Natural killer cell (primary cell): ENCODE measurements at places on chromosomes 13 and 19.

DNA sequence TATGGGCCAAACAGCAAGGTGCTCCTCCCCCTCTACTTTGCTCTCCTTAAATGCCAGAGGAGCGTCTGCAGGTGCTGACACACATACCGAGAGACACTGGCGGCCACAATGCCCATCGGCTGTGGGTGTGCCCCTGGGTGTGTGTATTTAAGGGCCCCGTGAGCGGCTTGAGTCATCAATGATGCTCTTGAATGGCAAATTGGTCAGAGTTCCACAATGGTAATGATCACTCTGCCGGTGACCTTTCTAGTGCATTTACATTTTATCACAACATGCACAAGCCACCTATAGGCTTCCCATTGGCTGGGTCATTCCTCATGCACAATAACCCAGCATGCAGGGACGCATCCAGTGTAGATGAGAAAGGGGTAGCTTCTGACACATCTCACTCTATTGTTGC is 124.8 kb downstream of the ZNF536 start:
- DNase-seq: no peak

- no peak for DNase-seq
Measured at GRCh38 chr13:92963029-92963428, 263.6 kb upstream of the GPC6 start.

DNA sequence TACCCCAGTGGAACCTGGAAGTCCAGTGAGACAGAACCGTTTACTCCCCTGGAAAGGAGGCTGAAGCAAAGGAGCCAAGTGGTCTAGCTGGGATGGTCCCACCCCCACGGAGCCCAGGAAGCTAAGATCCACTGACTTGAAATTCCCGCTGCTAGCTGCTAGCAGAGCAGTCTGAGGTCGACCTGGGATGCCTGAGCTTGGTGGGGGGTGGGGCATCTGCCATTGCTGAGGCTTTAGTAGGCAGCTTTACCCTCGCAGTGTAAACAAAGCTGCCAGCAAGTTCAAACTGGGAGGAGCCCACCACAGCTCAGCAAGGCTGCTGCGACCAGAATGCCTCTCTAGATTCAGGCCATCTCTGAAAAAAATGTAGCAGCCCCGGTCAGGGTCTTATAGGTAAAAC is 437.0 kb downstream of the SUCLA2 start:
- no peak for DNase-seq

- DNase-seq: no peak
Measured at GRCh38 chr13:22644941-22645340, 535.8 kb upstream of the SGCG start.

- no peak for DNase-seq
Measured at GRCh38 chr13:112679381-112679780, 10.5 kb upstream of the ATP11A start.

GRCh38 chr13:54636231-54636630 is 1607.6 kb downstream of the OLFM4 start:
- no peak for DNase-seq

GRCh38 chr19:38678891-38679494 is 31.5 kb downstream of the ACTN4 start:
- DNase-seq: no peak

DNA sequence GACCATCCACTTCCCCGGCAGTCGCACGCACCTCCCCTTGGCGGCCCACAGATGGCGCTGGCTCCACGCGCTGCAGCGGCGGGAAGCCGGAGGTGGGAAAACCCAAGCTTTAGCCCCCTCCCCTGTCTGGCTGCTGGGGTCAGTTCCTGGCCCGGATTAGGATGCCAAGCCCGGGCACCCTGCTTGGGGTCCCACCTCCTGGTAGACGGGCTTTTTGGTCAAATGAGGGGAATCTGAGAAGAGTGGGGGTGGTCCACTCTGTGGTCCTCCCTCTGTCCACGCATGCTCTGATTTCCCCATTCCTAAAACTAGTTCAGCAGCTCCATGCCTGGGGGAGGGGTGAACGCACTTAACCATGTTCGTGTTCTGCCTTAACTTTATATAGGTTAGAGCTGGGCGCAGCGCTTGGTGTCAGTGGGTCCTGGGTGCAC is 8.1 kb upstream of the ADGRE2 start:
- no peak for DNase-seq

- no peak for DNase-seq
Measured at GRCh38 chr13:111976474-111977178, 90.3 kb upstream of the SOX1 start.

DNA sequence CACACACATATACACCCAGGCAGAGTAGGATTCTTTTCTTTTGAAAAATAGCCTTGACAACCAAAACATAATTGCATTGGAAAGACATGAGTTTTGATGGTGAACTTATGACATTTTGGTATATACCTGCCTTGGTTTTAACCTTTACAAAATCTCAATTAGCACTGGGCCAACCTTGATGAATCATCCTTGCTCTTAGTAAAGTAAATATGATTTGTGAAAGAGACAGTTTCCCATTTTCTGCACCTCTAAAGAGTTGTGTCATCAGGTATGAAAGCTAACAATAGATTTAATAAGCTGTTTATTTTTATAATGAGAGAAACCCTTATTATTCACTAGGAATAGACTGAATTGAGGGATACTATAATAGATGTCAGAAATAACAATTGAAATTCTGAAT is 15.7 kb upstream of the ENOX1 start:
- DNase-seq: no peak

GRCh38 chr13:89936256-89936655 is 1411.2 kb upstream of the MIR17HG start:
- no peak for DNase-seq

GRCh38 chr19:14073261-14073924 is 807 bp downstream of the MISP3 start:
- DNase-seq: peak; percentile 90

- no peak for DNase-seq
Measured at GRCh38 chr13:99266827-99267226, 8.6 kb upstream of the GPR18 start.

- no peak for DNase-seq
Measured at GRCh38 chr13:87244256-87244890, 426.8 kb upstream of the SLITRK5 start.

DNA sequence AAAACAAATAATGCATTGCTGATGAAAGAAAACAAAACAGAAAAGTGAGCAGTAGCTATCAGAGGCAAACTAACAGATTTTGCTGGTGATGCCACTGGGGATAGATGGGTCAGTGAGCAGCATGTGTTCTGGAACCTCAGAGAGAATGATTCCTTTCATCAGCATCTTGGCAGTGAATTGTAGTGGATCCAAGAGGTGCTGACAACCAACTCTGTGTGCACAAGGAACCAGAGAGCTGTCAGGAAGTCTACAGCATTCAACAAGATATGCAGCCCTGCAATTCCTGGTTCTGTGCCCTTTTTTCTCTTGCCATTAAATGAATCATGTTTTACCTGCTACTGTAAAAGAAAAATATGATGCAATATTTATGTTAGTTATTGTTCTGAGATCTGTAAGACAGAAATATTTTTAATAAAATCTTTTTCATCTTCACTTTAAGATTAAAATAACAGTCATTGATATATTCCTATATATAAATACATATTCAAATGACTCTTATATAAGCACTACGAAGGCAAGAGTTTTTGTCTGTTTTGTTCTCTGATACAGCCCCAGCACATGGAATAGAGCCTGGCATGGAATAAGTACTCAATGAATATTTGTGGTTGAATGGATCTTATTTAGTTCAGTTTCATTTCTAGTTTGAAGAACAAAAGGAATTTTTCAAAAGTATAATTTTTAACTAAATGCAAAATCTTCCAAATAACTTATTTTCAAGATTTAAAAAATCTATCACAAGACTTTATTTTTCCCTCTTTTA is 80.8 kb downstream of the FREM2 start:
- no peak for DNase-seq

- no peak for DNase-seq
Measured at GRCh38 chr13:23797276-23797903, 91.8 kb downstream of the MIPEP start.

GRCh38 chr13:48866249-48866648 is 109.5 kb upstream of the FNDC3A start:
- DNase-seq: no peak

- DNase-seq: peak; percentile 67
Measured at GRCh38 chr13:21673539-21673788, 2.6 kb downstream of the FGF9 start.
